ENCODE measurements at places on chromosomes 5 and 9.

GRCh38 chr9:132007371-132008025 is 72.2 kb downstream of the MED27 start:
- no peak for DNase-seq

- no peak for DNase-seq
These were observed 526.0 kb downstream of the CDH18 start for GRCh38 chr5:19462019-19462418.

- no peak for DNase-seq
These were observed 11.1 kb downstream of the GLIPR2 start for GRCh38 chr9:36147441-36148175.

DNA sequence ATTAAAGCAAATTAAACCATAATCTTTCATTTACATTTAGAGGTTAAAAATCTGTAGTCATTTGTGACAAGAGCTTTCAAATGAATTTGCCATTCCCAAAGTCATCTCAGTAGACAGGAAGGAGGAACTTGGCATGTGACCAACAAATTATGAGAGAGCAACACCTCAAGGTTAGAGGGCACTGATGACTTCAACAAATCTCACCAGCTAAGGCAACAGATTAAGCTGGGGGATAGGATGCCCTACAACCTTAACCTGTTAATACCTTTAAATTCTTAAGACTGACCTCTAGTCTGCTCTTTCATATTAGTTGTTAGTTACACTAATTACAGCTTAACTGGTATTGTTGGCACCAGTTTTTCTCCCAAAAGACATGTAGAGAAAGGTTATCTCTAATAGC is 18.4 kb downstream of the POU5F2 start:
- DNase-seq: no peak

DNA sequence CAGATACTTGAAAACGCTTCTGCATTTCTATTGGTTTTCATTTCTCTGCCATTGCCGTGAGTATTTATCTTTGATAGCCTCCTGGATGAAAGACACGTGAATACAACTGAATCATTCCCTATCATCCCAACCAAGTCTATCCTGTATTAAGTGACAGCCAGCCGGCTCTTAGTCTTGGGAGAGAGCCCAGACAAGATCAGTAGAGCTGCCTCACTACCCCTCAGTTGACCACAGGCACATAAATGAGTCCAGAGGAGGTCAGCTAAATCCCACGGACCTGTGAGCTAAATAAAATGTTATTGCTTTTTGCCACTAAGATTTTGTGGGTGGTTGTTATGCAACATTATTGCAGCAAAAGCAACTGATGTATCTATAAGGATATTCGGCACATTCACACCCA is 639.0 kb upstream of the ACO1 start:
- DNase-seq: no peak

DNA sequence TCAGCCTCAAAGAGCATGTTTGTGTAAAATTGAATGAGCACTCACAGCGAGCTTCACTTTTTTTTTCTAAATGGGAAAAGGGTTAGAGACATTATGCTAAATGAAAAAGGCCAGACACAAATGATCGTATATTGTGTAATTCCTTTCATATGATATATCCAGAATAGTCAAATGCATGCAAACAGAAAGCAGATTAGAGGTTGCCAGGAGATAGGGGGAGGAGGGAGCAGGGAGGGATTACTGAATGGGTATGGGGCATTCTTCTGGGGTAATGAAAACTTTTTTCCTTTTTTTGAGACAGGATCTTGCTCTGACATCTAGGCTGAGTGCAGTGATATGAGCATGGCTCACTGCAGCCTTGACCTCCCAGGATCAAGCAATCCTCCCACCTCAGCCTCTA is 47.1 kb downstream of the DMAC1 start:
- no peak for DNase-seq

- DNase-seq: no peak
These were observed 112.0 kb upstream of the KCNN2 start for GRCh38 chr5:114249823-114250222.

- DNase-seq: peak; percentile 27
These were observed 216.2 kb upstream of the ACTBL2 start for GRCh38 chr5:57698802-57699201.

DNA sequence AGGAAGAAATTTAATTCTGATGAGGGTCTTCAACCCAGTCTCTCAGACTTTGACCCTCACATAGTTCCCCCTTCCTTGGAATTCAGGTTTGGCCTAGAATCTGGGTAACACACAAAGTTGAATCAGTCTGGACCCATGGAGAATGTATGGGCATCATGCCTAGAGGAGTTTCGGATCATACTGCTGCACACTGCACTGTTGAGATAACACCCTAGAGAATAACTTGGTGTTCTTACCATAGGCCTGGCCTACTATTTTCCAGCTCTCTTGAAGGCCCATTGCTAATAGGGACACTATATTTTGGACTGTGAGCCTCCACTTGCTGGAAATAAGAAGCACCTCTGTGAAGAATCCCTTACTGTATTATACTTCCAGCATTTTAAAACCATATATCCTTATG is 413.5 kb downstream of the PLK2 start:
- DNase-seq: no peak

DNA sequence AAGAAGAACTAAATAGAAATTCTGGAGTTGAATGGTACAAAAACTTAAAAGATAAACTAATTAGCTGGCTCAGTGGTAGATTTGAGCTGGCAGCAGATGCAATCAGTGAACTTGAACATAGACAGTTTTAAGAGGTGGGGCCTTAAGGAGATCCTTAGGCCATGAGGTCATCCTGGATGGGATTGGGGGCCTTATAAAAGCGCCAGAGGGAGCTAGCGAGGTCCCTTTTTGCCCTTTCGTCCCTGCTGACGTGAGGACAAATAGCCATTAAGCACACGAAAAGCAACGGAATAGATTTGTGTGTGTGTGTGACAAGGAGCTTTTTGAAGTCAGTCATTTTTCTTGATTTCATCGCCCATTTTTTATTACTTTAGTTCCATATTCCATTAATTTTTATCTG is 83.3 kb downstream of the ZNF354C start:
- peak; percentile 45 for DNase-seq

GRCh38 chr9:17613758-17614157 is 34.9 kb downstream of the SH3GL2 start:
- no peak for DNase-seq
